Kidney capillary endothelial cell (primary cell): ENCODE measurements at places on chromosomes 7 and 10.

- no peak for DNase-seq
Observed at GRCh38 chr7:9608560-9608959, 1175.2 kb downstream of the NXPH1 start.

DNA sequence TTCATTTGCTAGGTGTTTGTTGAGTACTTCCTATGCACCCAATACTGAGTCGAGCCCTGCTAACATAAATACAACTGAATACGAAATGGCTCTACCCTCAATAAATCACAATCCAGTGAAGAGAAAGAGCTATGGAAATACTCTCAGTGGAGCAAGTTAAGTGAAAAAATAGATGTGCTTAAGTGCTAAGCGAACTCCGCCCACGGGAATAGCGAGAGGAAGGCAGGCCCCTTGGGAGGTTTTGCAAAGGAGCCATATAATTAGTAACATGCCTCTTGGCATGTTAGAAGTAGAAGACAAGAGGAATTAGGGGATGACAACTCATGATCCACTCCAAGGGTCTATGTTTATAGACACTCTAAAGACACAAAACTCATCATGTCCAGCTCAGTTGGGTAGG, 42.8 kb upstream of the TSPAN33 start:
- DNase-seq = no peak

- no peak for DNase-seq
Observed at GRCh38 chr7:34165466-34165865, 260.1 kb downstream of the BMPER start.

- DNase-seq = no peak
Observed at GRCh38 chr10:44032216-44032615, 352.7 kb downstream of the CXCL12 start.

- no peak for DNase-seq
Observed at GRCh38 chr7:65371468-65371867, 2.2 kb upstream of the ZNF92 start.

GRCh38 chr7:124033095-124033806, 384 bp upstream of the TMEM229A start:
- DNase-seq = no peak

DNA sequence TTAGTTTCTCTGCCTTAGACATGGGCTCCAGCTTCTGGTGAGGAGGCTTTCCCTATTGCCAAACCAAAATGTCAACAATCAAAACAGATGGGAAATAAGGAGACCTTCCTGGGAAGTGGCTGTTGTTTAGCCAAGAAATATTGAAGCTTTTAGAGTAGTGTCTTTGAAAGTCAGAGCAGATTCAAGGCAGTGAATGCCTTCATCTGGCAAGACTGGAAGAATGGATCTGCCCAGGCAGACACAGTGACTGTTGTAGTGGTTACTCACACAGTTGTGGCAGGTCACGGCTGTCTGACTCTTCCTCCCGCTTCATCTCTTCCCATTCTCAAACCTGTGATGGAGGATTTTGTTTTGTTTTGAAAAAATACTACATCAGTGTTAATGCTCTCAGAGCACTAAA, 154.1 kb upstream of the ADO start:
- no peak for DNase-seq

GRCh38 chr10:71258446-71259145, 46.2 kb downstream of the UNC5B start:
- no peak for DNase-seq

GRCh38 chr7:20647908-20648776, 32.7 kb downstream of the ABCB5 start:
- DNase-seq = peak; percentile 30

DNA sequence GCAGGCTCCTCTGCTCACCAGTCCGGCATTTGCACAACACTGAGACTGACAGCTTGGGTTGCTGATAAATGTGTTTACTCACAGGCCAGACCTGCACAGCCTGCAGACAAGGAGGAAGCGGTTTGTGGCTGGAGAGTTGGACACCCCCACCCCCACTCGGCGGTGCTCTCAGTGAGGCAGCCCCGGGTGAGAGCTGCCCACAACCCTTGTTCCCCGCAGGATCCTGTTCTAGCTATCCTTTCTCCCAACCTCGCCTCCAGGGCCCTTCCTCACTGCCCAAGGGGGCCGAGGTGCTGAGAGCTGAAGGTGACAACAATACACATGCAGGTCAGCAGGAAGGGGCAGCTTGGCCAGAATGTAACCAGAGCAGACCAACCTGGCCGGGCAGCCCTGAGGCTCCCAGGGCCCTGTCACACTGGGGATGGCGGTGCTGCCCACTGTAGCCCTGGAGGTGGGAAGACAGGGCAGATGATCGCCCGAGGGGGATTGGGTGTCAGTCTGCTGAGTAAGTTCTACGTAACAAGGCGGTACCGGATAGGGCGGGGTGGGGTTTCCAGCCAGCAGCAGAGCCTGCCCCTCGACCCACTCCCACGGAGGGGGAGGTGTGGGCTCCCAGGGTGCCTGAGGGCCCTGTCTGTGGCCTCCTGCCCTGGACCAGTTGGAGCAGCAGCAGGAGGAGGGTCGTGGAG, 2.1 kb upstream of the ADAM8 start:
- DNase-seq = no peak
